CD4-positive, alpha-beta T cell treated with Interleukin-4 for 4 hours (primary cell): ENCODE measurements at places on chromosomes 12 and 14.

DNA sequence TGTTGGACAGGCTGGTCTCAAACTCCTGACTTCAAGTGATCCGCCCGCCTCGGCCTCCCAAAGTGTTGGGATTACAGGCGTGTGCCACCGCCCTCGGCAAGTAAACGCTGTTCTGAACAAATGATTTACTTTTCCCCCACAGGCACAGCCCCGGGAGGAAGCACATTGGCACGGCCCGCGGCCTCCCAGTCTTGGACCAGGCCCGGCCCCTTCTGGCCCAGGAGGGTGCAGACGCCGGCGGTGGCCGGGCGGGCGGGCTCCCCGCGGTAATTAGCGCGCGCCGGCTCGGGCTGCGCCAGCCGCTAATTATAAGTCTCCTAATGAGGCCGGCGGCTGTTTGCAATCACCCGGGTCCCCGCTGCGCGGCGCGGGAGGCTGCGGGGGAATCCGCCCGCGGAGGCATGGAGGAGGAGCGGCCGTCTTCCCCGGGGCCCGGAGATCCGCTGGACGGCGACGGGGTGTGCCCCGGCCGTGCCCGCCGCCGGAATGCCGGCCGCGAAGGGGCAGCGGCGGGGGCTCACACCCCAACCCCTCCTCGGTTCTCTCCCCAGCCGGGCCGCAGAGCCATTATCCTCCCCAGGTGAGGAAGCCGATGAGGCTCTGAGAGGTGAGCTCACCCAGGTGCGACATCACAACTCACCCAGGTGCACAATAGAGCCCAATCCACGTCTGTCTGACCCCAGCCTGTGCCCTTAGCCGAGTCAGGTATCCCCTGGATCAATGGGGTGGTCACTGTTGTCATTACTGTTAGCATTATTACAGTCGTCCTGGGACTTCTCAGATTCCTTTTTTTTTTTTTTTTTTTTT is 3.3 kb upstream of the POP5 start:
- DNase-seq: peak; percentile 45

- no peak for DNase-seq
Observed at GRCh38 chr12:26331136-26331535, 135.8 kb downstream of the SSPN start.

DNA sequence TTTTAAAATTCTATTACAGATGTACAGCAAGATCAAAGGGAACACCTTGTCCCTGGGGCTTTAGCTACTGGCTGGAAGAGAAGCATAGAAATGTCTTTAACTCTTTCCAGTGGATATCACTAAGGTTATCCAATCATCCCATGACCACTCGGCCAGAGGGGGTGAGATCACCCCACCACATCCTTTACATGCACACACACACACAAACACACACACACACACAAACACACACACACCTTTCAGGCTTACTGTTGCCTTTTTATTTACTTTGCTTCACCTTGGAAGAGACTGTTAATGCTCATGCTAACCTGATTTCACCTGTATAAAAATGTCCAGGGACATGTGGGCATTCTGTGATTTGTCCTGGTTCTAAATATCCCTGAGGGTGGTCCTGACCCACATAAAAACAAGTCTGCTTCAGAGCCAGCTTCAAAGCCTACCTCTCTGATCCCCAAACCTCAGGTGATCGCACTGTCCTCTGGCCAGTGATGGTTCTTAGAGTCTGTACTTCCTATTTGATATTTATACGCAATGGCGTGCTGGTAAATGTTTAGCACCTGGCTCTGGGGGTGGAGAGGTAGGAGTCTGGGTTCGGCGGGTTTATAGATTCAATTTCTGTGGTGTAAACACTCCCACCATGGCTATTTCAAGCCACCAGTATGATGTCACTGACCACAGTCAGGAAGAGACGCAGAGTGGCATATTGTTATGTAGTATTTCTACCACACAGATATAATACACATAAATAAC is 166.1 kb upstream of the EEA1 start:
- no peak for DNase-seq

GRCh38 chr12:88854260-88854659 is 274.0 kb upstream of the KITLG start:
- no peak for DNase-seq

GRCh38 chr12:65667932-65668331 is 156.4 kb upstream of the HMGA2 start:
- DNase-seq: no peak

DNA sequence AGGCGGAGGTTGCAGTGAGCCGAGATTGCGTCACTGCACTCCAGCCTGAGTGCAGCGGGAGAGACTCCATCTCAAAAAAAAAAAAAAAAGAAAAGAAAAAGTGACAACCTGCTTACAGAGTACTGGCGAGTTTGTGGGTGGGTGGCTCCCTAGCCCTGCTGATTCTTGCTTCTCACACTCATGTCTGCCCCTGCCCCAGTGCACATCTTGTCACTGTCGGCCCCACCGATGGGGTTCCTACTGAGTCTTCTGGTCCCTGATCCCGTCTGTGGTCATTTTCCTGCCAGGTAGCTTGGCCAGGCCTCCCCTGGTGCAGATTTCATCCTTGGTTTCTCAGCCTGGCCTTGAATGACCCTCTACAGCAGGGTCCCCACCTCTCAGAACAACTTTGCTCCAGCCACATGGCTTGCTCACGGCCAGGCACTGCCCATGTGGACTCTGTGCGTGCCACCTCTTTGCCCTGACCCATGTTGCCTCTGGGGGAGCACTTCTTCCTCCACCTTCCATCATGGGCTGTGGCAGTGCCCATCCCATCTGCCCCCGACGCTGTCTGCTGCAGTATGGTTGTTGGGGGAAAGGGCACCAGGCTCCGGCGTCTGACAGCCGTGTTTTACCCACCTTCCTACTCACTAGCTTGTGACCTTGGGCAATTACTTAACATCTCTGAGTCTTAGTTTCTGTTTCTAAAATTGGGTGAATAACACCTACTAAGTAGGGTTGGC is 2.1 kb upstream of the PTPN6 start:
- peak; percentile 62 for DNase-seq
